ENCODE measurements at places on chromosomes 7 and 10.

GRCh38 chr7:2172311-2173188, 60.2 kb downstream of the MAD1L1 start:
- no peak for DNase-seq

DNA sequence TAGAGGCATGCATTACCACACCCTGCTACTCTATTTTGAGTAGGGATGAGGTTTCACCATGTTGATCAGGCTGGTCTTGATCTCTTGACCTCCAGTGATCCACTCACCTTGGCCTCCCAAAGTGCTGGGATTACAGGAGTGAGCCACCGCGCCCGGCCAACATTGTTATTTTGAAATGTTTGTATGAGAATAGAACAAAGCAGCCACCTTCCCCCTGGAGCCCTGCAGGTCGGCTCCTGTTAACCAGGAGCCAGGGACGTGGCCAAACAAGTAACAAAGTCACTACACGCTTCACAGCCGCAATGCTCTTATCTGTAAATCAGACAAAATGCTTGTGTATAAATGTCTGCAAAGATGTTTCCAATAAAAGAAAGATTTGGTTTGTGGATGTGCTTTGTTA, 295.4 kb downstream of the CNTNAP2 start:
- DNase-seq = no peak

- DNase-seq = no peak
Observed at GRCh38 chr10:61170594-61170993, 226.6 kb upstream of the RHOBTB1 start.

GRCh38 chr7:155449008-155449868, 8.7 kb upstream of the EN2 start:
- no peak for DNase-seq

DNA sequence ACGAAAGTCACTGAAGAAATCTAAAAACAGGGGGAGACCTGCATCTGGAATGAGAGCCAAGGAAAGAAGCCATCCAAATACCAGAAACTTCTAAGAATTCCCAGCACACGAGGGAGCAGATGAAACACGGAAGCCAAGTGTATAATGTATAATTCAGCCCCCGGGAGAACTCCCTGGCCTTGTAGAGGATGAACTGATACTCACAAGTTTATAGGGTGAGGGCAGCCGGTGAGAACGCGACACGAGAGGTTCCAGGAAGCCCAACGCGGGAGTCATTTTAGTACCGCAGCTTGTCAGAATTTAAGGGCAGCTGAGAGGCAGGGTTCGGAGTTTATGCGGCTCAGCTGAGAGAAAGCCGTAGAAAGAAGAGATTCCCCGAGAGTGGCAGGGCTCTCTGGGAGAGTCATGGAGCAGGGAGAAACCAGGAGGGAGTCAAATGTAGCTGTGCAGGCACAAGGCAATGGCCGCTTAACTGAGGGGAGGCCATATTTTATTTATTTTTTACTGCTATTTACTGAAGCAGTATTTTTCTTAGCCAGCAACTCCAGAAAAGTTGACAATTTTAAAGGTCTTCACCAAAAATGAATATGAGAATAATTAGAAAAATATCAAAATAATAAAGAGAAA, 164.0 kb downstream of the NPSR1 start:
- DNase-seq = no peak

DNA sequence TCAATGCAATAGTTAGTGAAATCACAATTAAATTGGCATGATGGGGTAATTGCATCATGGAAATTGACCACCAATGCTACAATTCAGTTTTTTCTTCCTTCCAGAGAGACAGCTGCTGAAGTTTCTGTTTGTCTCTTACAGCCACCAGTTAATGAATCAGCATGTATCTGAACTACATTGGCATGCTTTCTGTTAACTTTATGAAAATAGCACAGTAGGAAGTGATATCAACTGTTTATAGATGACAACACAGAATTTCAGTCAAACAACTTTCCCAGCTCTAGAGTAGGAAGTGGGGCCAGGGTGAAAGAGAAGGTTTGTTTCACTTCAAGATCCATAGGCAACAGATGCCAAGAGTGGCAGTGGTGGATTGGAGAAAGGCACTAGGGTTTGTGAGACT, 339.6 kb upstream of the VWC2 start:
- no peak for DNase-seq
